GM20000 (cell line): ENCODE measurements at places on chromosomes 13 and 19.

GRCh38 chr13:30739761-30740642 is 4.7 kb downstream of the ALOX5AP start:
- peak; percentile 60 for DNase-seq

- no peak for DNase-seq
Observed at GRCh38 chr13:67588607-67589006, 358.5 kb upstream of the PCDH9 start.

- DNase-seq, result no peak
Observed at GRCh38 chr19:47598407-47599349, 10.3 kb upstream of the BICRA start.

- DNase-seq, result peak; percentile 47
Observed at GRCh38 chr19:8592231-8593009, 15.2 kb upstream of the MYO1F start.

- no peak for DNase-seq
Observed at GRCh38 chr19:10749435-10750384, 31.8 kb downstream of the DNM2 start.

DNA sequence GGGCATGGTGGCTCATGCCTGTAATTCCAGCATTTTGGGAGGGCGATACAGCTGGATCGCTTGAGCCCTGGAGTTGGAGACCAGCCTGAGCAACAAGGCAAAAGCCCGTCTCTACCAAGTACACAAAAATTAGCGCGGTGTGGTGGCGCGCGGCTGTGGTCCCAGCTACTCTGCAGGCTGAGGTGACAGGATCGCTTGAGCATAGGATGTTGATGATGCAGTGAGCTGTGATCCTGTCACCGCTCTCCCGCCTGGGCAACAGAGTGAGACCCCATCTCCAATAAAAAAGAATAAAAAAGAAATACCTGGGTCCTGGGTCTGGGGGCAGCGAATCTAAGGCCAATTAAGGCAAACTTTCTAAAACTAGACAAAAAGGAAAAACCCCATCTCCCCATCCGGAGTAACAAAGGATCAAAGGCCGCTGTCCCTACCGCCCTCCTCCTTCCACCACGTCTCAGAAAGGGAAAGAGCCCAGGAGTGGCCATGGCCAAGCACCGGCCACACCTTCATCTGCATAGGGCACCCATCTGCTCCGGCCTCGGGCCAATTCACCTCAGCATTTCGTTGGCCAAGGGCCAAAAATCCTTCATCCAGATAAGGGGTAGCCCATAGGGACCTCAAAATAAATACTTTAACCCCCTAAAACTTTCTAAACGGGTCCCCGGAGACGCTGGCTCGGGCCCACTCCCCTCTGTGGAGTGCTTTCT is 851 bp downstream of the ZNF320 start:
- DNase-seq, result peak; percentile 6

DNA sequence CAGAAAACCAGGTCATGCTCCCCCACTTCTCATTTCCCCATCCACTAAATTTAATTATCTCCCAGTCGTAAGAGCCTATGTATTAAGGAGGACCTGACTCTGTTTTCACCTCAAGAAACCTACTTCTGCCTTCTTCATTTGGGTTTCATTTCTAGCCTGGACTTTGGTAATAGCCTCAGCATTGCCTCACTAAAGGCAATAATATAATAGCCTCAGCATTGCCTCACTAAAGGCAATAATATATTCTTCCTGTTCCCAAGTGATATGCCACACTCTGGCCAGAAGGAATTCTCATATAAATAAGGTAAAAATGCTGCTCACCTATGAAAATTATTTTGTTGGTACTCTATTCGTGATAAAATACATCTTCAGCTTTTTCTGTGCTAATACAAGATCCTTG is 993.9 kb downstream of the EFNB2 start:
- no peak for DNase-seq

DNA sequence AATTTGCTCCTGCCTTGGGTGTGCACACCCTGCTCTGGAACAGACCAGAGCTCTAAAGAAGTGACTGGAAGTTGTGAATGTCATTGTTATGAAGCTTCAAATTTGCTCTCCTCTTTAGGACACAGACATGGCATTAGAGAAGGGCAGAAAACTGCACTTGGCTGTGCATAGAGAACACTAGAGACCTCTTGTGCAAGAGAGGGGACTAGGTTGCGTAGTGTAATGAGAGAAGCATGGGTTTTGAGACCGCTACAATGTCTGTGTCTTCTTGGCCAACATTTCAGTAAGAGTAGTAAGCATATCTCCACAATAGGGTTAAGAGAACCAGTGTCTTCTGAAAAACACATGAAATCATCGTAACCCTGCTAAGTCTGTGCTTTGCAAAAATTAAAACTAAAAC is 423.3 kb downstream of the SPRY2 start:
- DNase-seq, result no peak

DNA sequence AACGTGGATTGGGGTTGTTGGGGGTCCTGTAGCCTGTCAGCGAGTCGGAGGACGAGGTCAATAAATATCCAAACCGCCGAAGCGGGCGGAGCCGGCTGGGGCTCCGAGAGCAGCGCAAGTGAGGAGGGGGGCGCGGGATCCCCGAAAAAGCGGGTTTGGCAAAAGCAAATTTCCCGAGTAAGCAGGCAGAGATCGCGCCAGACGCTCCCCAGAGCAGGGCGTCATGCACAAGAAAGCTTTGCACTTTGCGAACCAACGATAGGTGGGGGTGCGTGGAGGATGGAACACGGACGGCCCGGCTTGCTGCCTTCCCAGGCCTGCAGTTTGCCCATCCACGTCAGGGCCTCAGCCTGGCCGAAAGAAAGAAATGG is 754 bp upstream of the SIX5 start:
- DNase-seq, result peak; percentile 66

DNA sequence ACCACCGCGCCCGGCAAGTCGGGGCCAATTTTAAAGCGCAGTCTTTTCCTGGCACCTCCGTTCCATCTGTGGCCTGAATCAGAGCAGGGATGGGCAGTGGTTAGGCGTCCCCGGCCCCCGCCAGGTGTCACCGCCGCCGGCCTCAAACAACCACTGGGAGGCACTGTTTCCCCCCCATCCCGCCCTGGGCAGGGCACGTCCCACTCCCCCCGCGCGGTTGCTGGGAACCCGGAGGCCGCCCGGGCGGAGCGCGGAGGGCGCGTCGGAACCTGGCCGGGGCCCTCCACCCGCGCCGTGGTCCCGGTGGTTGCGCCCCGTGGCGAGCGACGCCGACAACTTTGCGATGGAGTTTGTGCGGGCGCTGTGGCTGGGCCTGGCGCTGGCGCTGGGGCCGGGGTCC is at the start of gene GRIN3B:
Gene GRIN3B (plus strand): TSS at position 325 of the 400 bp plus-strand sequence. CDS start 19 bp downstream, at position 344.
- peak; percentile 89 for DNase-seq

DNA sequence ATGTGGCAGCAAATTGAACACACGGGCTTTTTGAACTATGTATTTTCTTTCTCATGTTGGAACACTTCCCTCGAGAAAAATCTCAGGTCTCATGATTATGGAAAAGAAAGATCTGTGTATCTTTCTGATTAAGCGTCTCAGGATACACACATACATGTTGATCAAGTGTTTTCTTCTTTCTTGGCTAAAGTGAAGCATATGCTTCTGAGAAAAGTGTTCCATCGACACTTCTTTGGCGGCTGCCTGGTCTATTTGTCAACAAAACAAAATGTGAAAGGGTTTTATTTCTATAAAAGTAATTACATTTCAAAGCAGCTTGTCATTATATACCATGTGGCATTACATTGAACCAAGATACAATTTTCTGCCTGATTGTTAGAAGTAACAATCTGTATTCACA is 157.5 kb downstream of the DLEU7 start:
- no peak for DNase-seq

- DNase-seq, result no peak
Observed at GRCh38 chr13:88217883-88218282, 546.7 kb downstream of the SLITRK5 start.
